ENCODE measurements at places on chromosomes 11 and 22.

GRCh38 chr11:66437979-66438503 lies 607 bp downstream of the MRPL11 start:
- DNase-seq: no peak

DNA sequence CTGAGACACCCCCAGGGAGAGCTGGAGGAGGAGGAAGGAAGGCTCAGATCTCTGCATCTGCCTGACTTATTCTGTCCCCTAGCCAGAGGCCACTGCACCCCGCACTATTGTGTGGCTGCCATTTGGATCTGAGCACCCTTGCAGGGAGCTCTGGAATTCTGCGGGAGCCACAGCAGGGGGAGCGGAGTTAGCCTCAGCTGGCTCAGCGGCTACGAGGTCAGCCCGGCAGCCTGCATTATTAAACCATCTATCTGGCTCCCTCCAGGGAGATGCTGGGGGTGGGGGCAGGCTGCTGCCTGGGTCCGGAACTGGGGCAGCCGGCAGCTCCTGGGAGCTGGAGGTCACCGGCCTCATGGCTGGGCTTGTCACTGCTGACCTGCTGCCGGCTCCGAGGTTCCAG lies 6.5 kb upstream of the ELFN2 start:
- DNase-seq: no peak

DNA sequence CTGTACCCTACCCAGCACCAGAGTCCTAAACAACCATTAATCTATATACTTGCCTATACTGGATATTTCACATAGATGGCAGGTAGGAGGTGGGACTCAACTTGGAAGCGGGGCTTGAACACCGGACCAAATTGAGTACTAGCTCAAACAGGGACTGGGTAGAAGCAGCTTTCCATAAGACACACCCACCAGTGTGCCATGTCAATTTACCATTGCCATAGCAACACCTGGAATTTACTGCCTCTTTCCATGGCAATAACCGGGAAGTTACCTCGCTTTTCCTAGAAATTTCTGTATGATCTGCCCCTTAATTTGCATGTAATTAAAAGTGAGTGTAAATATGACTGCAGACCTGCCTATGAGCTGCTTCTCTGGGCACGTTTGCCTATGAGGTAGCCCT lies 38.6 kb upstream of the CUL5 start:
- no peak for DNase-seq

GRCh38 chr11:64765851-64766665 lies 6.3 kb upstream of the PYGM start:
- DNase-seq: no peak

- no peak for DNase-seq
These were observed 650 bp upstream of the CHID1 start for GRCh38 chr11:911031-911889.

DNA sequence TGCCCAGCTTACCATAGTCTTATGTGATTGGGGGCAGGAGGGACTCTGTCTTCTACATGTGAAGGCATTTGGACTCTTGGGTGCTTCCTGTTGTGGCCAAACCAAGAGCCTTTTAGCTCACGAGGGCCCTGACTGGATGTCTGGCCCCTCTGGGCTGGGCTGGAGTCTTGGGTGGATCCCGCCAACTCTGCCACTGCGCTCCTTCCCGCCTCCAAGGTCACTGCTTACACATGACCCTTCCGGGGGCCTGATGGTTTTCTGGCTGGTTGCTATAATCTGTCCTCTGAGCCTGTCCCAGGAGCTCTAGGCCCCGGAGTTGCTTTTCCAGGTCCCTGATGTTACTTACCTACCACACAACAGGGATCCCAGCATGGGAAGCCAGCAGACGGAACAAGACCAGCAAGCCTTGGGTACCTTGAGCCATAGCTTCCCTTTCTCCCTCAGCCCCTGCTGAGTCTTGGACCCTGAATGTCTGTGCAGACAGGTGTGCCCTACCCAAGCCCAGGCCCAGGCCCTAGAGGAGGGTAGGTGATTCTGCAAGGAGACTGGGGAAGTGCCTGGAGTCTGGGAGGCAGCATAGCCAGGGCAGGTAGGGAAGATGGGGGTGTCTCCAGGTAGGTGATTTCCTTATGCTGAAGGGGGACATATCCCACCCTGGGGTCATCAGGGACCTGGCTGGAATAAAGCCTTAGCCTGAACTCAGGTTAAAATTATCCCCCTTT lies 100.3 kb downstream of the TSPAN18 start:
- DNase-seq: no peak

DNA sequence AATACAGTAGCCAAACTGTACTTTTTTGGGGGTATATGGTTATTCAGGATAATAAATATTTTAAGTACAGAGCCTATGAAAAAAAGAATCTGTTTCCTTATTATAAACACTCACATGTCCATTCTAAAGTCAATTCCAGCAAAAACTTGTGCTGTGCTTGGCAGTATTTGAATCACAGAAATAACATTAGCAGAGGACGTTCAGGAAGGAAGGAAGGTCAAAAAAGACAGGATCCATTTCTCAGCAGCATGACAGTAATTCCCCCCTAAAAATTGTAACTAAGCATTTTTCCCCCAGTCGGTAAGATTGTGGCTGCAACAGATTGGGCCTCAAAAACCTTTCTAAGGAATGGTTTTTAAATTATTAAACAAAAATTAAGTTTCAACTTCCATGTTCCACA lies 124.8 kb downstream of the ATG16L2 start:
- no peak for DNase-seq

DNA sequence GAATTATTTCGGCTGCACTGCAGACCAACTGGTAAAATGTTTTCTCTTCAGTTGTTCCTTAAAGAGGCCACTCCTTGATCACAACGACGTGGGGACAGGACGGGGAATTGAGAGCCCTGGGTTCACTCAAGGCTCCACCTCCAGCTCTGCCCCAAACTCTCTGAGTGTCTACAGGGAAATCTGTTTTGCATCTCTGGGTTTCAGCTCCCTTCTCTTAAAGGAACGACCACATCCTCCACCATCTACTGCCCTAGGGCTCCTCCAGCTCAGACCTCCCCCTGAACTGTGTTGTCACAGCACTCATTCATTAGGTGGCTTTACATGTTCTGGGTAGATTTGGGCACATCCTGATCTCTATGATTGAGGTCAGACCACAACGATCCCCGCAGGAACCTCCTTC lies 5.1 kb upstream of the PPFIA1 start:
- DNase-seq: no peak

DNA sequence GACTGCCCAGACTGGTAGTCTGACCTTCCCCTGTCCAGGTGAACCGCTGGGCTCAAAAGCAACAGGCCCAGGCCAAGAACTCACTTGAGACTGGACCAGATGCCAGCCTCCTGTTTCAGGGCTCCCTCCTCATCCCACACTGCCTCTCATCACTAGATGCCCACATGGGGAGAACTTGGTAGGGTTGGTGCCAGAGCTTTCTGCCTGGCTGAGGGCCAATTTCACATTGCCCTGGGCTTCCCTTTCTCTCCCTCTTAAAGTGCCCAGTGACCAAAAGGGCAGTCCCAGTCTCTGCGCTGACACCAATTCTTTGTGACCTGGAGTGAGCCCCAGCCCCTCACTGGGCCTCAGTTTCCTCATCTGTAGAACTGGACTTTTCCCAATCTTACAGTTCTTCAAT lies 41.7 kb downstream of the C11orf58 start:
- no peak for DNase-seq

DNA sequence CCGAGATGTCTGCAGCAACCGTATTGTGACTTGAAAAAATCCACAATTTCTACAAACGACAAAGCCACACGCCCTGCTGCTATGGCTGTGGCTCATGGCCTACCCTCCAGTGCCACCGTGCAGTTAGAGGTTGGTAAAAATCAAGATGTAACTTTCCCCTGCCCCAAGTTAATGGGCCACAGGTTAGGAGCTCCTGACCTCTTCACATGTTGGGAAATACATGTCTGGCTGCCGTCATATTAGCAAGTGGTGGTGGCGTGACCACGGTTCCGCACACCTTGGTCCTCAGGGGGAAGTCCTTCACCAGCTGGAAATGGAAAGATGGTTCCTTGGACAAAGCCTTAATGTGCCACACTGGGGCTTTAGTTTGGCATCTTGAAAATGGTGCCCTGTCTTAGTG lies 27.4 kb upstream of the CCND1 start:
- no peak for DNase-seq

DNA sequence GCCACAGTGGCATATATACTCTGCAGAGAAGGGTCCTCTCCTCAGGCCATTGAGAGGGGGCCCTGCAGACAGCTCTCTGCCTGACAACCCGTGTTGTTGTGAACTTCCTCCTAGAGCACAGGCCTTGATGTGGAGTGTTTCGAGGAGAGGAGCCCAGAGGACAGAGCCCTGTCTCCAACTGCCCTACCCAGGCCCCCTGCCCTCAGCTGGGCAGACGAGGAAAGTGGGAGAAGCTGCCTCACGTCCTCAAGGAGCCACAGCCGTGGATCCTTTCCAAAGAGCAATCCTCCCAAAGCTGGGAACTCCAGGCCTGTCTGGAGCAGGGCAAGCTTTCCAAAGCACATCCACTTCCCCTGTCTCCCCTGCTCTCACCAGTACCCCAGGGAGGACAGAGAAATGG lies 10.7 kb downstream of the LMO1 start:
- DNase-seq: no peak

- DNase-seq: no peak
These were observed 19.9 kb upstream of the MUC5B start for GRCh38 chr11:1202776-1203504.
